Activated naive CD8-positive, alpha-beta T cell treated with anti-CD3 and anti-CD28 coated beads for 36 hours (primary cell): ENCODE measurements at places on chromosomes 1 and 21. TPM values are rescaled to one million over a fixed set of nuclear protein-coding genes. Genes with fewer than 3 reads are reported as not detected.

The LTN1 gene
- total RNA-seq = 23.0 TPM

The CNTN2 gene
- total RNA-seq = not detected

The SPATA17 gene
- total RNA-seq = not detected

The SELE gene
- total RNA-seq = not detected

The LCE1D gene
- not detected for total RNA-seq

The PPM1J gene
- 0.80 TPM for total RNA-seq

The SH2D1B gene
- not detected for total RNA-seq

DNA sequence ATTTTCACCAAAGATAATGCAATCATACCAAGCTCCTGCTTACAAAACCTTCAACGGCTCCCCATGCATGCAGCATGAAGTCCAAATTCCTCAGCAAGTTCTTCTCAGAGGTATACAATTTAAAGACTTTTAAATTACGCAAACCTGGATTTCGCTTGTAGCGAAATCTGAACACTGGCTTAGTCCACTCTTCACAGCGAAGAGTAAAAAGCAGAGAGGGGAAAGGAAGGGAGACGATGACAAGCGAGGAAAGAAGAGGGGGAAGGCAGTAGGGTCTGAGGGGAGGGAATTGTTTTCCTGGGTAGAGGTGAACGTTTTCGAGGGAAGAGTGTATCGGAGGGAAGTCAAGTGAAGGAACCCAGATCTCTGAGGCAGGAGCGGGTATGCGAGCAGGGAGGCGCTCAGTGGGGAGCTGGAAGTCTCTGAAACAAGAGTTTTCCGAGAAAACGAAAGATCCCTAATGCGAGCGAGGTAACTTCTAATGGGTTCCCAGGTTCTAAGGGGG lies 790 bp downstream of the TESK2 start:
- no peak for DNase-seq

DNA sequence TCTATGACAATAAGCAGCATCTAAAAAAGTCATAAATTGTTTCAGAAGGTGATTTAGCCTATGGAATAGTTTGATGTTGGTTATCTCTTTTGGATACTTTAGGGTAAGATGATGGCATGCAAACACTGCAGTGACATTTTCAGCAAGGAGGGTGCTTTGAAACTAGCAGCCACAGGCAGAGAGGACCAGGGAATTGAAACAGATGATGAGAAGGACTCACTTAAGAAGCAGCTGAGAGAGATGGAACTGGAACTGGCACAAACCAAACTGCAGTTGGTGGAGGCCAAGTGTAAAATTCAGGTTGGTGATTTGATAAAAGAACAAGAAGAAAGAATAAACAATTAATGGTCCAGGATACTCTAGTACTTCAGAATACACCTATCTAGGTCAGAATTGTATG lies 11.2 kb upstream of the CACYBP start:
- DNase-seq = no peak

- no peak for DNase-seq
Measured at GRCh38 chr1:83845437-83846071, 153.4 kb downstream of the TTLL7 start.

GRCh38 chr1:155016231-155016831 lies 13.7 kb downstream of the ZBTB7B start:
- no peak for DNase-seq

GRCh38 chr1:10001016-10001665 lies 4.1 kb downstream of the RBP7 start:
- DNase-seq = no peak

DNA sequence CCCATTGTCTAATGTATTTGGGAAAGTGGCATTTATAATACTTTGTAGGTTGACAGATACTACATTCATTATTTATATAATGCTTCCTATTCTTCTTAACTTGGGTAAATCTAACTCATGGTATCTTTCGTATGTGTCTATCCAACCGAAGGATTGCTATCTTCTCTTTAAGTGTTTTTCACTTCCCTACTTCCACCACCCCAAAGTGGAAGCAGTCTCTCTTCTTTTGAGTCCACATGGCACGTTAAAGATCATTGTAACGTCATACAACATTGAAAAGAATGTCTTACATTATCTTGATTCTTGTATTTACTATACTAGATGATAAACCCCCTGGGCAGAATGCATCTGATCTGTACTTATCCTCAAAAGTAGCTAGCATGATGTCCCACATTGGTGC lies 21.2 kb downstream of the ATP1A1 start:
- DNase-seq = no peak

- DNase-seq = no peak
Measured at GRCh38 chr1:35935442-35936388, 4.8 kb downstream of the AGO3 start.

GRCh38 chr1:44557778-44558177 lies 116.5 kb downstream of the TMEM53 start:
- no peak for DNase-seq

GRCh38 chr1:44819196-44819607 lies 10.9 kb downstream of the BTBD19 start:
- no peak for DNase-seq

DNA sequence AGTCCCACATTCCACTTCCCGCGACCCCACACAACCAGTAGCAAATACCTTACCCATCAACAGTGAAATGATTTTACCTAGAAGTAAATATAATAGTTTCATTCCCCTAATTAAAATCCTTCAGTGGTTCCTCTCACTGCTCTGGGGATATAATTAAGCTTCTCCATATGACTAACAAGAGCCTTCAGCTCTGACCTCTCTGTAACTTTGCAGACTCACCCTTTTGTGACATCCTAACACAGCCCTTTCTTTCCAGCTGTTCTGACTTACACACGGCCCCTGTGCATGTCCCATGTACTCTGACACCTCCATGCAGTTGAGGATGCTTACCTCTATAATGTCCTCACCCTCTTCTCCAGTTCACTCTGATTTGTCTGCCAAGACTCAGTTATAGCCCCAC lies 137.3 kb upstream of the SPAG17 start:
- DNase-seq = no peak

- DNase-seq = no peak
Measured at GRCh38 chr1:246591504-246591903, 25.2 kb downstream of the CNST start.

DNA sequence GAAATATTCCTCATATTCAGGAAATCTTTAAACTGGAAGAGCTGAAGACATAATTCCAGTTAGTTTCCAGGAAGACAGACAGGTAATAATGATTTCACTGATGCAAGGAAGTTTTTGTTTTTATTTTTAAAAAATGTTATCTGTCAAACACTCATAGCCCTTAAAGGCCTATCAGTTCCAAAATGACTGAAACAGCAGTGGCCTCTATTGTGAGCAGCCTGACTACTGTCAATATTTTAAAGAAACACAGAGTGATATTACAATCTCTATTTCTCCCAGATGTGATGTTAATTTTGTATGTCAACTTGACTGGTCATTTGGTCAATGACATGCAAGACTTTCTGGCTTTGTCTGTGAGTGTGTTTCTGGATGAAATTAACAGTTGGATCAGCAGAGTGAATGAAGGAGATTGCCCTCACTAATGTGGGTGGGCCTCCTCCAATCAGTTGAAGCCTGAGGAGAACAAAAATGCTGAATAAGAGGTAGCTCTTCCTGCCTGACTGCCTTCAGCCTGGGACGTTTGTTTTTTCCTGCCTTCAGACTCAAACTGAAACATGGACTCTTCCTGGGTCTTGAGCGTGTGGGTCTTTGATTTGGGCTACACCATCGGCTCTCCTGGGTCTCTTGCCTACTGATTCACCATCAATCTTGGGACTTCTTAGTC lies 31.3 kb upstream of the SLC30A10 start:
- no peak for DNase-seq

- DNase-seq = no peak
Measured at GRCh38 chr1:7378346-7379130, 392.6 kb upstream of the VAMP3 start.

DNA sequence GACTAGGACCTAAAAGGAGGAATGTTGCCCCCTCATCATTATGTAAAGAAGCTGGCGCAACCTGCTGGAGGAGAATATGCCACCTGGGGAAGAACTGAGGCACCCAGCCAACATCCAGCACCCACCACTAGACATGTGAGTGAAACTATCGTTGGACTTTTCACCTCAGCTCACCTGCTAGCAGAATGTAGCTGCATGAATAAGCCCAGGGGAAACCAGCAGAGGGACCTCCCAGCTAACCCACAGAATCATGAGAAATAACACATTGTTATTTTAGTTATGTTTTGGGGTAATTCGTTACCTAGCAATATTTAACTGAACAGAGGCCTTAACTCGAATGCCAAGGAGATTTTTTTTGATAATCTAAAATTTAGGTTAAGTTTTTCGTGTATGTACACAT lies 542.5 kb upstream of the DAB1 start:
- DNase-seq = no peak
